ENCODE measurements at places on chromosomes 16 and 17.

DNA sequence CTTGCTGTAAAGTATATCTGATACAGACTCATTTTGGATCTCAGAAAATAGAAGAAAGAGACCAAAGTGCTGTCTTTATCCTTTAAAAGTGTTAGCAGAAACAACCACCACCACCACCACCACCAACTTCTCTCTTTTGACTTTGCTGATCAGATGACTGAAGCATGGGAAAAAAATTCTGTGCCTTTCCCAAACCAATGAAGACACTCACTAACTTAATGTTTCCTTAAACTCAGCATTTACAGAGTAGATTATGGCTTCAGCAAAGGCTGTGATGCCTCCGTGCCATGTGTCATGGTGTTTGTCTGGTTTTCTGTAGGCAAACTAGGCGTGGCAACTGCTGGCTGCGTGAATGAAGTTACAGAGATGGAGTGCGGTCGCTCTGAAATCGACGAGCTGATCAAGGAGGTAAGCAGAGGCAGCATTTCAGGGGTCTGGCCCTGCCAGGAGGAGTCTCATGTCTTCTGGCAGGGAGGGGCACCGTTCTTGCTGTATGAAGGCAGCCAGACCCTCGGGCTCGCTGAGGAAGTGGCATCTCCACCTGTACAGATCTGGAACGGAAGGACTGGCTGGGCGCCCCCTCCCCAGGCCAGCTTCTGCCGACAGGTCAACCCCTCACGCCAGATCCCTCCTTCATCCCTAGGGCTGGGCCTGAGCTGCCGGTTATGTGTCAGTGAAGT is 12.4 kb downstream of the IRF8 start:
- no peak for DNase-seq

- no peak for DNase-seq
Observed at GRCh38 chr16:57474671-57475661, 11.3 kb downstream of the DOK4 start.

- DNase-seq = no peak
Observed at GRCh38 chr16:79603055-79603454, 2.5 kb upstream of the MAF start.

DNA sequence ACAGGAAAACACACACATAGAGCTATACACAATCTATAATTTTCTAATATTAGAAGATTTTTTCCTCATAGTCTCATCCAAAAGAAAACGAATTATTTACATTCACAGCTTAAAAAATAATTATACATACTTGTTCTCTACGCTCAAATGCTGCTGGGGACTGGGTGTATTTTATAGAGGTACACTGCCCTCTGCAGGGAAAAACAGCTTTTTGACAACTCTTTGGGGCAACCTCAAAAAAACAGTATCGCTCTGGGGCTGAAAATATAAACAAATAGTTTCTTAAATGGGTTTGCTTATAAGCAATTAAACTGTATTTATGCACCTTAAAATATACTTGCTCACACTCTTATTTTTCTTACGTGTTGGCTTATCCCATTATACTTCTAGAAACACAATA is 261.8 kb upstream of the PSMD7 start:
- no peak for DNase-seq

GRCh38 chr17:63701456-63701820 is 1.5 kb upstream of the LIMD2 start:
- peak; percentile 64 for DNase-seq

DNA sequence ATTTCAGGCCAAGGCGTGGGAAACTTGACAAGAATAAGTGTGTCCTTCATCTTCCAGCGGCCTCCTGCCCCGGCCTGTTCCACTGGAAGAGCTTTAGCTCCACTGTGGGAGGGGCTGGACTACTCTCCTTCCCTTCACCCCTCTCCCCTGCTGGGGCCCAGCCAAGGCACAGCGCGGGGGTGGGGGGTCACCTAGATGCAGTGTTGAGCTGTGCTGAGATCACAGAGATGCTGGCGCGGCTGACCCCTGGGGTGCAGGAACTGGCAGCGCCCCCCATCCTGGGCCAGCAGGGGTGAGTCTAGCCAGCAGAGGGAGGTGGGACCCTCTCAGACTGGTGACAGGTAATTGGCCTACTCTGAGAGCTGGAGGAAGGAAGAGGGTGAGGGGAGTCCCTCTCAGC is 111.8 kb upstream of the LHX1 start:
- DNase-seq = no peak

GRCh38 chr17:14910916-14911315 is 354.2 kb downstream of the PMP22 start:
- no peak for DNase-seq

DNA sequence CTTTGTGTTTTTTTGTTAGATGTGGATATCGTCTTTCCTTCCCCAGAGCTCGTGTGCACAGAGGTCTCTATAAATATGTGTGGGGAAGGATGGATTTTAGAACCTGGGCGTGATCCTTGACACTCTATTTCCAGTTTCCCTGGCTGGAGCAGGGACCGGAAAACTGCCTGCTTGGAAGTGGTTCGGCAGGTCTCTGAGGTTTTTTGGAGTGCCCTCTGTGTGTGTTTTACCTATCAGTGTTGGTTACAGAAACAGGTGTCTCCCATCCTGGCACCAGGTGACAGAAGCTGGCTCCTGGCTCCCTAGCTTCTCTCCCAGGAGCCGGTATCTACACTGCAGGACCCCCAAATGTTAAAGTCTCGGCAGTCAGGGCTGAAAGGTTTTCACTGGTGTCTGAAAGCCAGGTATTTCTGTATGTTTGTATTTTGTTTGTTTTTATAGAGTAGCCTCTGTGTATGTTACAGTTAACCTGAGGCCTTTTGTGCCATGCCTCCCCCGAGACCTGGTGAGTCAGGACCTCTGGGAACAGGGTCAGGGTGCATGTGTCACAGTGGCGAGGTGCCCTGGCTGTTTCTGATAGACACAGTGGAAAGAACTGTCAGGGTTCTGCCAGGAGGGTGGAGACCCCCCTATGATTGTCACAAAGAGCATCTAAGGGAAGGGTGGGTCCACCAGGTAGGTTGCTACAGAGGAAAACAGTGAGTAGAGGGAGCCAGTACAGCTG is 31.3 kb downstream of the ZC3H18 start:
- no peak for DNase-seq

GRCh38 chr16:70161350-70161749 is 12.2 kb upstream of the CLEC18C start:
- DNase-seq = no peak

DNA sequence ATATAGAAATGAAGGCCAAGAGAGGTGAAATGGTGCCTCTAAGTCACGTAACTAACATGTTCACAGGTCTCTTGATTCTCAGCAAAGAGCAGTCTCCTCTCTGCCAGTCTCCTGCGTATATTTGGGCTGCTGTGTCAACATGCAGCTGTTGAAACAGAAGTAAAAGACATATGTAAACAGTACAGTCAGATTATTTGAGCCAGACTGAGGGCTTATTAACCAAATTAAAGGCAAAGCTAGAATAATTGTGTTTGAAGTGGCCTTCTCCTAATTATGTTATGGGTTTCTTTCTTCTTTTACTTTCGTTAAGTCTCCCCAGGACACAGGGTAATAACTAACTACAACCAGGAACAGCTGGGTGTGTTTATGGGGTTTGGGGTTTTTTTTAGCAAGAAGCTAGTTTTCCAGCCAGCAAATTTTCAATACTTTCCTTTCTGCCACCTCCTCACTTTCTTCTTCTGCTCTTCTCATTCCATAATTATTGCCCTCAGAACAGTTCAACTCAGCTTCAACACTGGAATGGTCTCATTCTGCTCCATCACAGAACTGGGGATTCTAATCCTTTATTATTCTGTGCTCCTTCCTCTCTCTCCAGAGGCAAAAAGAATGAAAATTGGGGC is 18.4 kb downstream of the G6PC1 start:
- DNase-seq = no peak

DNA sequence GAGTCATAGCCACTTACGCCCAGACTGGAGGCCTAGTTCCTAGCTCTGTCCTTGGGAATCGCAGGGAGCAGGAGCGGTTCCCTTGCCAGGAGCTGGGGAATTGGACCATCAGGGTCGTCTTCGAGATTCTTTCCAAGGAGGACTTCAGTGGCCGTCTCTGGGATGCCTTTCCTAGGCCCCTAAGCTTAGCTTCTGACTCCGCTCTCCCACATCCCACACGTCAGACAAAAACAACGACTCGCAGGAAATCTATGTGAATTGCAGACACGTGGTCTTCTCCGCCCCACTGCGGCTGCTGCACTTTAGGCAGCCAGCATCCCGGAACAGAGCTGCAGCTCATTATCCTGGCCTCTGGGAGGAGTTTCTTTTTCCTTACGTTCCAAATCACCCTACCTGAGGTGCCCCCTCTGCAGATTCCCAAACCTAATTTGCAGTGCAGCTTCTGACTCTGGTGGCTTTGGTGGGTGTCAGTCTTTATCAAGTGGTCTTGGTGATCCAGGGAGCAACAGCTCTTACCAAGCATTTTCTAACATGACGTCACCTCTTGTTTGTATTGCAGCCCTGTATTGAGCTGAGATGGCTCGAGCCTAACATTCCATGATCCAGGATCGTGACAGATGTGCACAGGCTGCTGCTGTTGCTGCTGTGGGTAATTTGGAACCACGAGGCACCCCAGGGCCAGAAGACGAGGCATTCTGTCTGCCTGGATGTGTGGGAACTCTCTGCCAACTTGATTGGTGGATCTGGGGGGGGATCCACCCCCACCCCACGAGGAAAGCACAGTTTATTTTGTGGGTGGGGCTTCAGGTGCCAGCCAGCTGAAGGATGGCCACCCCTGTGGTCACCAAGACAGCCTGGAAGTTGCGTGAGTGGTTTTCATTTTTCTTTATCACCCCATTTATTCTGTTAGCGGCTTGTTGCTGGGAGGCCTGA is 1.1 kb downstream of the KATNB1 start:
- peak; percentile 26 for DNase-seq

DNA sequence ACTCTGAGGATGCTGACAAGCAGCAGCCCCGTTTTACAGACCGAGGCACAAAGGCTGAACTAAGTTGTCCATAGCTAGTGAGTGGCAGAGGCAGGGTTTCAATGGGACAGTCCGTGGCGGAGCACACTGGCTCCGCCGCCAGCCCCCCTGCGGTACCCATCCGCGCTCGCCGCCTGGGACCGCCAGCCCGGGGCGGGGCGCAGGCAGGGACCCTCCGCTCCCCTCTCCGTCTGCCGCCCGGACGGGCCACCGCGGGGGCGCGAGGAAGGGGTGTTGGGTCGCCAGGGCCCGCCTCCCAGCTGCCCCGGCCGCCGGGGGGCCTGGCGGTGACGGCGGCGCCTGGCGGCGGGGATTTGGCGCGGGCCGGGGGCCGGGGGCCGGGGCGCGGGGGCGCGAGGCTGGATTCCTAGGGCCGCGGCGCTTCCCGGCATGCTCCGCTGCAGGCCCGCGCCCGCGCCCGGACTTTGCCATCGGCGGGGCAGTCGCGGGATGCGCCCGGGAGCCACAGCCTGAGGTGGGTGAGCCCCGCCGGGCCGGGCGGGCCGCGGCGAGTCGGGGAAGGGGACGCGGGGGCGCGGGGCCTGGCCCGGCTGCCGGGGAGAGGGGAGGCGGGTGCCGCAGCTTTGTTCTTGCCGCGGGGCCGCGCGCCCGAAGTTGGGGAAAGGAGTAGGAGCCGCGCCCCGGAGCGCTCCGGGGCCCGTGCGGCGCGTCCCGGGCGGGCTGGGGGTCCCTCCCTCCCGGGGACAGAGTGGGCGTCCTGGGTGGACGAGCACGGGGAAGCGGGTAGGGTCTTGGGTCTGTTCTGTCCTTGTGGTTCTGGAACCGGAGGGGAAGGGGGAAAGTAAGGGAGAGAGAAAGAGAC is at the start of gene TMEM98:
Gene TMEM98 (plus strand): TSS at position 430 of the 862 bp plus-strand sequence. CDS start 3,376 bp downstream, outside the sequence.
- DNase-seq = no peak

GRCh38 chr17:36136439-36136838 is 32.8 kb downstream of the CCL4 start:
- no peak for DNase-seq

DNA sequence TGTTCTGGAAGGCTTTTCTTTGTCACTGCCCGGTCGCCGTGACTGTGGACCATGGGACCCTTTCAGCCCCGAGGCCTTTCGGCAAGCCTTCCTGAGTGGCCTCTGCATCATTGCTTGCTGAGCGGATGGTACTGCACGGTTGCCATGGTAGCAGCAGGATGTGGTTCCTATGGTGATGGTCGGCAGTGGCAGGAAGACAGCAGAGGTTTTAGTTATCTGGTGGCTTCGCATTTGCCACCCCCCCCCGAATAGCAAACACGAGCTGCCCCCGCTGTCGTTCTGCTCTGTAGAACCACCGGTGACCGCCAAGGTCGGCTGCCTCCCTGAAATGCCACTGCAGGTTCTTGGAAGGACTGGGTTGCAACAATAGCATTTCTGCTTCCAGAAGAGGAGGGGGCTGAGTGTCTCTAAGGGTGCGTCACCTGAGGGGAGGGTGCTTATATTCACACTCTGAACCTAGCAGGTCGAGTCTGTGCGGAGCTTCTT is 76.6 kb downstream of the CMIP start:
- no peak for DNase-seq

DNA sequence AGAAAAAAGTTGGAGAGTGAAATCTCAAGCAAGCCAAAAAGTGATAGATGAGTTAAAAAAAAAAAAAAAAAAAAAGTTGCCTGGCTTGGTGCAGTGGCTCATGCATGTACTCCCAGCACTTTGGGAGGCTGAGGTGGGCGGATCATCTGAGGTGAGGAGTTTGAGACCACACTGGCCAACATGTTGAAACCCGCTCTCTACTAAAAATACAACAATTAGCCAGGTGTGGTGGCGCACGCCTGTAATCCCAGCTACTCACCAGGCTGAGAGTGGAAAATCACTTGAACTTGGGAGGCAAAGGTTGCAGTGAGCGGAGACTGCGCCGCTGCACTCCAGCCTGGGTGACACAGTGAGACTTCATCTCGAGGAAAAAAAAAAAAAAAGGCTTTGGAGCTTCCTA is 668.8 kb downstream of the WWOX start:
- DNase-seq = no peak

DNA sequence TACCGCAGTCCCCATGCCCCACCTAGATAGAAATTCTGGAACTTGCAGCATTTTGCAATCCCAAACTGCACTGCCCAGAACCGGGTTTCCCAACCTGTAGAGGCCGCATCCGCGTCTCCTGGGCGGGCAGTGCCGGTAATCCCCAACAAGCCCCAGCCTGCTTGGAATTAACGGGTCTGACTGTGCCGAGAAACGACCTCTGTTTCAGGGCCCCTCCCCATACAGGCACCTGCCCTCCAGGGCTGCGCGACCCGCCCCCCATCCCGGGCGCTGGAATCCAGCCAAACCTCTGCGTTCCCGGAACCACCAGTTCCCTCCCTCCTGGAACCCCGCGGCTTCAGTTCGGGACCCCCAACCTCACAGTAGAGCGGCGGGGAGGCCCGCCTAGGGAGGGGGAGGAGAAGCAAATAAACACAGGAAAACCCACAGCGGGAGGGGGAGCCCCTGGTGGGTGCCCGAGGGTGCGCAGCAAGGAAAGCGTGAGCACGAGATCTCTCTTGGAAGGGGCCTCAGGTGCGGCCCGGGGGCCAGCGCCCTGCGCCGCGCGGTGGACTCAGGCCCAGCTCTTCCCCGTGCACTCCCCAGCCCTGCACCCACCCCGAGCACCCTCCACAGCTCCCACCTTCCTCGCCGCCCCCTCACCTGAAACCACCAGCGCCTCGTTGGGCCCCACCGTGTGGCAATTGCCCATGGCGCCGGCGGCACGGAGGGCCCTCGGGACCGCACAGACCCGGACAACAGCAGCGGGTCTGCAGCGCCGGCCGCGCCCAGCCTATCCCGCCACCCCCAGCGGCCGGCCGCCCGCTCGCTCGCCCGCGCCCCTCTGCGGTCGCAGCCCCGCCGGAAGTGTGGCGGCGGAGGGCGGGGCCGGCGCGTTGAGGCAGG is at the start of gene FLOT2:
Gene FLOT2 (minus strand): TSS at position 850 of the 885 bp plus-strand sequence. CDS start 159 bp downstream, at position 691.
- DNase-seq = peak; percentile 37
